Hepatocyte (in vitro differentiated cells): ENCODE measurements at places on chromosomes 12 and 14. TPM values are rescaled to one million over a fixed set of nuclear protein-coding genes. Genes with fewer than 3 reads are reported as not detected.

Gene KRT5
- total RNA-seq = 13.0 and 15.8 TPM in 2 replicates

Gene ACSM4
- total RNA-seq = not detected in 2 replicates

Gene ALKBH2
- 10.1 and 14.0 TPM in 2 replicates for total RNA-seq

Gene CDKN1B
- 44.8 and 46.0 TPM in 2 replicates for total RNA-seq

Gene FOXN4
- not detected in 2 replicates for total RNA-seq

Gene TMTC1
- total RNA-seq = 13.1 and 14.0 TPM in 2 replicates

Gene IAPP
- total RNA-seq = not detected in 2 replicates

Gene SERPINA3
- 402 and 457 TPM in 2 replicates for total RNA-seq

Gene EIF2S3B
- 1.3 and 1.4 TPM in 2 replicates for total RNA-seq

Gene AKAP5
- total RNA-seq = 7.8 and 9.4 TPM in 2 replicates

Gene C12orf60
- total RNA-seq = 1.5 and 2.3 TPM in 2 replicates

Gene HOTAIR
- total RNA-seq = 0.32 and 0.90 TPM in 2 replicates
